ENCODE measurements at places on chromosomes 2 and 18.
A peak's percentile ranks its signal among the peaks of the same experiment; 100 is the strongest.

DNA sequence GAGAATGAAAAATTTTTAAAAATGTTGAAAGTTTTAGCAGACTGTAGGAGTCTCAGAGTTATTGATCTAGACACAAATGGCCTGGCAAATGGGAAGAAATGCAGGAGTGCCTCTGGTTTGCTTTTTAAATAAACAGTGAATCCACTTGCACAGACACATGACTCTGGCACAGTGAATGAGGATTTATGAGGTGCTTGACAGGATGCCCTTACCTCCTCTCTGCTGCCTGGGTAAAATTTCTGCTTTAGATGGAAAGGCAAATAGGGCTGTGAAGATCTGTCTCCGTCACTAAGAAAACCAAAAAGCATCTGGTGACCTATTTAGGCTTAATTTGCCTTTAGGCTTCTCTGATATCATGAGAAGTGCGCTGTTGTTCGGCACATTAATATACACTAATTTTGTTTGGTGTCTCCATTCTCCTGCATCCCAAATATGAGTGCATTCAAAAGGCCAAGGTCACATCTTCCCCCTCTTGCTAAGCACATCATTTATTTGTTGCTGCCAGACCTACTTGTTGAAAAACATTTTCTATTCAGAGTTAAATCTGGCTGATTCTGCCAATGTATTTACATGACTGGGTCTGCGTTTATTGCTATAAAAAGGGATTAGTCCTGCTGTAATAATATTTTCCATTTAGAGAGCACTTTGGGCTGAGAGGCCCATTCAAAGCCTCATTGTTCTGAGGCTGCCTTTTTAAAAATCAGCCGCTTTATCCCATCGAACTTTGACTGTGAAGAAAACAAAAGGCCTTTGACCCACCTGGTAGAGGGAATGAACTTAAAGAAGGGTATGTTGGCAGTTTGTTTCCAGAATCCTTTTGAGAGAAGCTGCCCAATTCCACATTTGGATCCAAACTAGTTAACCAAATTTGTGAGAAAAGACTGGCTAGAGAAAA, 94.9 kb downstream of the RNF152 start:
- DNase-seq = no peak

DNA sequence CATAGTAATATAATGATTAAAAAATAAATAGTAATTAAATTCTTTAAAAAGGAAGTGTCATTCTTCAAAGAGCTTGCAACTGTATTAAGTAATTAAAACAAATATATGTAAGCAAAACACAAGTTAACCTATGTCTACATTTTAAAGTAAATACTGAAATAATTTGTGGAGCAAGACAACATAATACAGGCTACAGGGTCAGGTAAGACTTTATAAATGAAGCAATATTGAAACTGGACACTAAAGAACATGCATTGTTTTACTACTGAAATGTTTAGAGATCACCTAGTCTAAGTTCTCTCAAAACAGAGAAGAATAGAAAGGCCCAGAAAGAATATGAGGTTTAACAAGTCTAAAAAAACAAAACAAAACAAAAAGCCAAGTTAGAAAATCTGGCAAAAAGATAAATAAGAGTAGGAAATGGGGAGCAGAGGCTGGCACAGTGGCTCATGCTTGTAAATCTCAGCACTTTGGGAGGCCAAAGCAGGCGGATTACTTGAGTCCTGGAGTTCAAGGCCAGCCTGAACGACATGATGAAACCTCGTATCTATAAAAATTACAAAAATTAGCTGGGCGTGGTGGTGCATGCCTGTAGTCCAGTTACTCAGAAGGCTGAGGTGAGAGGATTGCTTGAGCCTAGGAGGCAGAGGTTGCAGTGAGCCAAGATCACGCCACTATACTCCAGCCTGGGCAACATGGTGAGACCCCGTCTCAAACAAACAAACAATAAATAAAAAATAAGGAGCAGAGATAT, 34.4 kb downstream of the VPS54 start:
- no peak for DNase-seq

GRCh38 chr2:203763241-203763937, 57.0 kb downstream of the CD28 start:
- DNase-seq = no peak

- DNase-seq = no peak
These were observed 166.2 kb downstream of the ATAD2B start for GRCh38 chr2:23760736-23761135.

- no peak for DNase-seq
These were observed 10.4 kb downstream of the COPS9 start for GRCh38 chr2:240125742-240126141.

DNA sequence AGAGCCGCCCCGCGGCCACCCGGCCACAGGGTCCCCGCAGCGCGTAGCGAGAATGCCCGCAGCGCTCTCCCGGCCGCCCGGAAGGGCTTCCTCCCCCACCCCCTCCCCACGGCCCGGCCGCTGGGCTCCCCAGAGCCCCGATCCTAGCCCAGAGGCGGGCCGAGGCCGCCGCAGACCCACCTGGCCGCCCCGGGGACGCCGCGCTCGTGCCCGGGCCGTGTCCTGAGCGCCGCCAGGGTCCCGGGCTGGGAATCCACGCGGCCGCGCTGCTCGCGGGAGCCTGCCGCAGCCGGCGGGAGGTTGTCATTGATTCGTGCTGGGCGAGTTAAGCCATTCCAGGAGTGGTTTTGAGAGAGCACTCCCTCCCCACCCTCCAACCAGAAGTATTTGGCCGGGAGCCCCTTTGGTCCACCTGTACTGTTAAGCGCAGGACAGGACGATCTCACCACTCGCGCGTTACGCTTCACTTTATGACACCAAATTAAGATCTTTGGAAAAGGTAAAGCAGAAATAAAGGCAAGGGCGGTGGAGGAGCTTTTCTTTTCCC, 206.4 kb upstream of the SMAD2 start:
- DNase-seq = peak; percentile 42

- DNase-seq = no peak
These were observed 120.3 kb downstream of the RDH14 start for GRCh38 chr2:18440141-18440661.

GRCh38 chr2:128306081-128306930, 12.4 kb downstream of the HS6ST1 start:
- no peak for DNase-seq

- DNase-seq = no peak
These were observed 17.0 kb upstream of the HPCAL1 start for GRCh38 chr2:10285556-10286198.

GRCh38 chr2:227493524-227493923, 21.6 kb downstream of the AGFG1 start:
- DNase-seq = no peak

GRCh38 chr2:43542285-43542933, 53.4 kb downstream of the THADA start:
- DNase-seq = peak; percentile 25

DNA sequence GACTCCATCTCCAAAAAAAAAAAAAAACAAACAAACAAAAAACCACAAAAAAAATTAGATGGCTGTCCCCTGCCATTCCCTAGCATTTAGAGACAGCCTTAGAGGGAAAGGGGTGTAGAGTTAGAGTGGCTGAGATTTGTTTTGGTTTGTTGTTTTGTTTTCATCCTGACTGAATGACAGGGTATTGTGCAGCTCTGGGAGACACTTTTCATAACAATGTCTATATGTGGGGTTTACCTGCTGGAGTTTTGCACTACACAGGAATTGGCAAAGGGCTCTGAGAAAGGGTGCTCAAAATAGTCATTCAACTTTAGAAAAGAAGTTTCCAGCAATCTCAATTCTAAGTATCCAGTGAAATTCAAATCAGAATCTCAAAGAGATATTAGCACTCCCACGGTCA, 732.5 kb upstream of the CHAC2 start:
- no peak for DNase-seq

DNA sequence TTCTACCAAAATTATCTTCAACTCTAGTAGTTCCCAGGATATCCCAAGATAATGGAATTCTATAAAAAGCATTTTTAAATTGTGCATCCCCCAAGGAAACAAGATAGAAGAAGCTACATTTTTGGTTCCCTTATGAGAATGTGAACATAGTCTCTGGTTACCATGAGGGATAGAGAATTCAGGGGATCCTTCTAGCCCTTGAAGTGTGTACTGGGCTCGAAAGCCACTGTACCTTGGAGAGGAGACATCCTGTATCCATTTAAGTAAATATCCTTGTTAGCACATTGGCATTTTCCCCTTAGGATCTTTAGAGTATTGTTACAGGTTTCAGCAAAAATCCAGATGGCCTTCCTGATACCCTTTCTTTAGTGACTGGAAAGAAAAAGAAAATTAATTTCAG, 228.5 kb downstream of the RTP5 start:
- DNase-seq = no peak

GRCh38 chr18:33700513-33700976, 122.5 kb downstream of the ASXL3 start:
- no peak for DNase-seq

DNA sequence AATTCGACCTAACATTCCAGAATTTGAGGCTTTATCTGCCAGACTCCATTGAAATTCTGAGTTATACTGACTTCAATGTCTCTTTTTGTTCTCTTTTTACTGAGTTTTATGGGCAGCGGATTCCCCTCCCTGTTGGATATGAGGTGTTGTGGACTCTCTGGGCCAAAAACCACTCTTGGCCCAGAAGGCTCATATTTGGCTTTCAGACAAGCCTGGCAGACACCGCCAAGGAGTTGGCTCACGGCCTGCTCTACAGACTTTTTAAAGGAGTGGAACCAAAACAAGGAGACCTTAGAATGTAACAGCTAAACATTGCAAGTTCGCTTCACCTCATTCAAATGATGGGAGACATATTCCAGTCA, 206.4 kb upstream of the NCKAP5 start:
- no peak for DNase-seq

DNA sequence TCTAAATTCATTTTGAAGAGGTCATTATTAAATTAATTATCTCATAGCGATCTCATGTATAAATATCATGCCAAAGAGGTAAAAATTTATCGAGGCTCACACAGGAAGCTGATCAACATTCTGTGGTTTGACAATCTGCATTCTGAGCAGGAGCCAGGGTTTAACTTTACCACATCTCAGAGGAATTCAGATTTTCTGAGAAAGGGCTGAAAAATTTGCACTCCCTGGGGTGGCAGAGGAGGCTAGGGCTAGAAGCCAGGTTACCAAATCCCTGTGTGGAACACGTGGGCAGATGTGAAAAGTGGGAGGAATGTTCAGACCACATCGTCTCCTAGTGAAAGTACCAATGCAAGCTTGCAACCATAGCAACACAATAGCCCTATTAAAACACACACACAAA, 63.5 kb upstream of the CTLA4 start:
- no peak for DNase-seq

- no peak for DNase-seq
These were observed 47.7 kb downstream of the SERTAD2 start for GRCh38 chr2:64605991-64606478.

DNA sequence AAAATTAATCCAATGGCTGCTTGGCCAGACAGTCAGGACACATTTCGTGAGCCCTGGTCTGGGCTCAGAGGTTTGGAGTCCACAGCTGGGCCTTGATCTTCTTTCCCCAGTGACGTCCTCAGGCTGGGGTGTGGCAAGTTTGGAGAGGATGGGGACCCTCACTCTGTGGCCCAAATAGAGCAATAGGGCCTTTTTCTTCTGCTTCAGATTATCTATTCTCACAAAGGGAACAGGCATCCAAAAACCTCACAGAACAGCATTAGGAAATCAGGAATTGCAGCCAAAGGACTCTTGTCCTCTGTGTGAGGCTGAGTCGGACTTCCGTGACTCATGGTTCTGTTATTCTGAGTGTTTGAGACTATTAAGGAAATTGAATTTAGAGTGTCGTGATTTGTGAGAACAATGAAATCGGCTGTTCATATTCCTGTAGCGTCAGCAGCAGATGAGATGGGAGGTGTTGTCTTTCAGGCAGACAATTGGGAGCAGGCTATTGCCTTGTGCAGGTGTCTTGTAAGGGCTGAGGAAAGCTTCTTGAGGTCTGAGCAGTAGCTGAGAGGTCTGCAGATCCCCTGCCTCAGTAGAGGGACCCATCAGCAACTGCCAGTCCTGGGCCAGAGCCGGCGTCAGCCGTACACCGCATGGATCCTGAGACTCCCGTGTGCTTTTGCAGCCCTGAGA, 113.8 kb downstream of the SH3RF3 start:
- no peak for DNase-seq

- peak; percentile 87 for DNase-seq
These were observed at the start of gene HOXD13 for GRCh38 chr2:176092270-176093144. HOXD13 (plus strand) TSS chr2:176092721; CDS start chr2:176092891, 170 bp downstream.

DNA sequence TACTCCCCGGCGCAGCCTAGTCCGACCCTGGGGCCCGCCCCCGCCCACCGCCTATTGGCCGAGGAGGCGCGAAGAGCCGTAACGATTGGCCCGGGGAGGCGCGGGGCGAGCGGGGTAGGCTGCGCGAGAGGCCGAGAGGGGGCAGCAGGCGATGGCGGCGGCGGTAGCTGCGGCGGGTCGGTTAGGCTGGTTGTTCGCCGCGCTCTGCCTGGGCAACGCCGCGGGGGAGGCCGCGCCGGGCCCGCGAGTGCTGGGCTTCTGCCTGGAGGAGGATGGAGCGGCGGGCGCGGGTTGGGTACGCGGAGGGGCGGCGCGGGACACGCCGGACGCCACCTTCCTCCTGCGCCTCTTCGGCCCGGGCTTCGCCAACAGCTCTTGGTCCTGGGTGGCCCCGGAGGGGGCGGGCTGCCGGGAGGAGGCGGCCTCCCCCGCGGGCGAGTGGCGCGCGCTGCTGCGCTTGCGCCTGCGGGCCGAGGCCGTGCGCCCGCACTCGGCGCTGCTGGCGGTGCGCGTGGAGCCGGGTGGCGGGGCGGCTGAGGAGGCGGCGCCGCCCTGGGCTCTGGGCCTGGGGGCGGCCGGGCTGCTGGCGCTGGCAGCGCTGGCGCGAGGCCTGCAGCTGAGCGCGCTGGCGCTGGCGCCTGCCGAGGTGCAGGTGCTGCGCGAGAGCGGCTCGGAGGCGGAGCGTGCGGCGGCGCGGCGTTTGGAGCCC, at the start of gene CNNM3:
TSS of gene CNNM3 (plus strand) at position 142 of the 709 bp plus-strand sequence. CDS start at position 152, 10 bp downstream.
- DNase-seq = peak; percentile 96

- DNase-seq = no peak
These were observed 12.9 kb upstream of the MC5R start for GRCh38 chr18:13810950-13811485.

DNA sequence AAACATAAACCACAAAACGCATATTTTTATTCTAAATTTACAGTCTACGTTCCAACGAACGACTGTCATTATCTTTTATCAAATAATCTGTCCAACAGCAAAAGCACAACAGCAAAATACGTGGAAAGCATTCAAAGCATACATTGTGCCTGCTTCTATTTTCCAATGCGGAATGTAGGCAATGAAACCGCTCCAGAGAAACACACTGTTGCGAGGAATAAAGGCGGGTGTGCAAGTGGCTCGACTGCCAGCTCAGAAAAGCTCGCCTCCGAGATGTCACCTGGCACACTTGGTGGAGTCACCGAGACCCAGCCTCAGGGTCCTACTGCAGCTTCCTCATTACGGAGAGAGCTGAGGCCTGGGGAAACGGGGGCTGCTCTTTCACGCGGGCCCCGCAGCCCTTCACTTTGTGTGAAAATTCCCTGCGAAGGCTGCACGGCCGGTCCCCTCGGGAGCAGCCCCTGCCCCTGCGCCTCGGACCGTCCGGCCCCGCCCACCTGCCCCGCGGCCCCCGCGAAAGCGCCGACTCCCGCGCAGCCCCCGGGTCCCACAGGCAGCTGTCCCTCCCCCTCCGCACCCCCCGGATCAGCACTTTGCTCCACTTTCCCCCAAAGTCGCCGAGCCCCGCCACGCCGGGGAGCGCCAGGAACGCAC, 752 bp downstream of the MGAT4A start:
- DNase-seq = peak; percentile 46

- DNase-seq = peak; percentile 46
These were observed 29.8 kb downstream of the EPC2 start for GRCh38 chr2:148674063-148675020.
